Naive thymus-derived CD8-positive, alpha-beta T cell (primary cell): ENCODE measurements at places on chromosomes 12 and 14.
A peak's percentile ranks its signal among the peaks of the same experiment; 100 is the strongest.

- DNase-seq = no peak
Measured at GRCh38 chr12:113468365-113469223, 3.1 kb downstream of the LHX5 start.

DNA sequence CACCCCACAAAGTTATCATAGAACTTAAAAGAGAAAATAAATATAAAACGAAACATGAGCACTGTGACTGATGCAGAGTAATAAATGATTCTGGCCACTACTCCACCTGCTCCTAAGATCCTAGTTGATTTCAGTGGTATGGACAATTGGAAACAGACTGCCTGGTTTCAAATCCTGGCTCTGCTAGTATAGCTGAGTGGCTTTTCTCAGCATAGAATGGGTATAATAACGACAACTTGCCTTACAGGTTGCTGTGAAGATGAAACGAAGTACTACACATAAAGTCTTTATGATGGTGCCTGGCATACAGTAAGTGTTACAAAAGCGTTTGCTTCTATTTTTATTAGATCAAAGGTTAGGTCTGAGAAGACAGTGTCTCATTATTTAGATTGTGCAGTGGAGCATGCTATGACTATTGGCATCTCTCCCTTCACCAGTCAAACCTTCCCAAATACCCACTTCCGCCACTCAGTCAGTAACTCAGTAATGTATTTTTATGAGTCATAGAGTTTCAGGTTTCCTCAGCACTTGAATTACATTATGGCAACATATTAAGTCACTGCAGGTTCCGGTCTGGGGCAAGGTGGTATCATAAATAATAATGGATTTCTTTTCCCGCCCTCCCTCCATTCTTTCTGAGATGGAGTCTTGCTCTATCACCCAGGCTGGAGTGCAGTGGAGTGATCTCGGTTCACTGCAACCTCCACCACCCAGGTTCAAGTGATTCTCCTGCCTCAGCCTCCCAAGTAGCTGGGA is 29.7 kb upstream of the NR2C1 start:
- no peak for DNase-seq

GRCh38 chr12:14774906-14775635 is 28.2 kb downstream of the WBP11 start:
- peak; percentile 30 for DNase-seq

GRCh38 chr14:95260537-95261361 is 59.0 kb downstream of the CLMN start:
- no peak for DNase-seq

DNA sequence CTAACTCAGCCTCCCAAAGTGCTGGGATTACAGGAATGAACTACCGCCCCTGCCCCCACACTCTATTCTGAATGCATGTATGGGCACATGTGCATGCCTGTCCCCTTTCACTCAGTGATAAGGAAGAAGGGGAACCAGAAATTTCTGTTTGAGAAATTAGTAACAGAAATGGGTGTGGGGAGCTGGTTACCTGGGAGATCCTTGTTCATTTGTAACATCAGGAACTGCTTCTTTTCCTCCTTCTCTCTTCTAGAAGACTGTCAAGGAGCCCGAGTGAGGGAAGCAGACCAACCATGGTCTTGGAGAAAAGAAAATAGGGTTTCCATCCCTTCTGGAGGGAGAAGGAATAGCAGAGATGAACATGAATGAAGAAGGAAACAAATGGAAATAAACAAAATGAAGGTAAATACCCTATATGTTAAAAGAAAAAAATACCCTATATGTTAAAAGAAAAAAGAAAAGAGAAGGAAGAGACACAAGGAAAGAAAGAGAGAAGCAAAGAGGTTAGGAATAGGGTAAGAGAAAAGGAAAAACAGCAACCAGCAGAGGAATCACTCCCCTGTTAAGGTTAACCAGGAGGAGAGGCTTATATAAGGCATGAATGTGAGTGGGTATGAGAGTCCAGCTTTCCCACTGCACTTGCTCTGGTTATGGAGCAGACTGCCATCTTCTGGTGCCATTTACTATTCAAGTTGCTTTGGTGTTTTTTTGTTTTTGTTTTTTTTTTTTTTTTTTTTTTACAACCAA is 3.3 kb downstream of the PPP1R3E start:
- no peak for DNase-seq

DNA sequence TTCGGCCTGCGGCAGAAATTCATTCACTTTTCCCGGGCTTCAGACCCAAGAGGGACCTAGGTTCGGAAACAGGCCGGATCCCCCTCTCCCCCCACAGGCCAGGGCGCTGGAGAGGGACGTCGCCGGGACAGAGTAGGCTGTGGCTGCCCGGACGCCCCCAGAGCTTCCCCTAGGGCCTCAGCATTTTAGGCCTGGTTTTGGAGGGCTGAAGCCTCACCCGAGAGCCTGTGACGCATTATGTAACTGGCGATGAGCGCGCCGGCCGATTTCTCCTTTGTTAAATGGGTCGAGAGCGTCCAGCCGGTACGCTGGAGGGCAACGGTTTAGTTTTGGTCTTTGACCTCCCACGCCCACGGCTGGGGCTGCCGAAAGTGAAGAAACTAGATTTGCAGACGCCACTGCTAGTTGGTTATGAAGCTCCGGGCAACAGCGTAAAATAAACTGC is 657 bp downstream of the PEBP1 start:
- no peak for DNase-seq

- DNase-seq = no peak
Measured at GRCh38 chr12:32139064-32139421, 32.4 kb downstream of the BICD1 start.

GRCh38 chr12:47590771-47591360 is 115.0 kb downstream of the RPAP3 start:
- DNase-seq = no peak

DNA sequence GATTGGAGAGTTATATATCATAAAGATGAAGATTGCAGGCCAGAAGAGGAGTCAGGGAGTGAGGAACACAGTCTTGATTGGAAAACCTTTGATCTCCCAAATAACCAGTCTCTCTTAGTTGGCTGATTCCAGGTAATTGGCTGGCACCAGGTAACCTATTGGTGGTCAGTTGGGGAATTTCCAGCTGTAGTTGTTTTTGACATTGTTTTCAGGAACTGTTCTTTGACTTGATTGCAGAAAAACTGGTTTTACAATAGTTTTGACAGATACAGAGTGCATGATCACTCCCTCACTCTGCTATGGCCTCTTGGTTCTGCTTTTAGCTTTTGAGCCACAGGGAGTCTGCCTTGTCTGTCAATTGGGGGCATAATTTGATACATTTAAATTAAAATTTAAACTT is 71.6 kb downstream of the ZNF641 start:
- DNase-seq = no peak

DNA sequence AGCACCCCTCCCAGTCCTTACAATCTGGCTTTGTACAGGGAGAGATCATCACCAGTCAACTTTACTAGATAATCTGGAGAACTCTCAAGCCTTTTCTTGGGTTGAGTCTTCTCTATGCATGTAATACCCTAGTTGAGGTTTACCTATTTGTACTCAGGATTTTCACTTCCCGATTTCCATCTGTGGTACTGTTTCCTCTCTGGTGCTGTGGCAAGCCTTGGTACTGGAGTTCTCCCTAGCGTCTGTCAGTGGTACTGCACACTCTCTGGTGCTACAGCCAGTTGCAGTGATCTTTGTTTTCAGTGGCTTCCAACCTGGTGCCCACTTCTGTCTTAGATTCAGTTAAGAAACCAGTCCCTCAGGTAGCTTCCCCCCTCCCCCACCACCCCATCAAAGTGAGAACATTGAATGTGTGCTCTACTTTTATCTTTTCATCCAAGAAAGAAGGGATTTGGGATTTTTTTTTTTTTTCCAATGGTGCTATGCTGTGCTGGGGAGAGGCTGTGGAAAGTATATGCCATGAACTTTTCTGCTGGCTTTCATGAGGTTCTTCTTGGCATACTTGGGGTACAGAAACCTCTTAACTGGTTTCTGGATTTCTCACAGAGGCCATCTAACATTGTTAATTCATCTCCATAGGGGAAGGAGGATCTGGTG is 69.4 kb upstream of the EVL start:
- peak; percentile 29 for DNase-seq

GRCh38 chr12:40980427-40980961 is 207.6 kb upstream of the PDZRN4 start:
- no peak for DNase-seq

- no peak for DNase-seq
Measured at GRCh38 chr12:58066296-58066695, 124.9 kb downstream of the ATP23 start.

DNA sequence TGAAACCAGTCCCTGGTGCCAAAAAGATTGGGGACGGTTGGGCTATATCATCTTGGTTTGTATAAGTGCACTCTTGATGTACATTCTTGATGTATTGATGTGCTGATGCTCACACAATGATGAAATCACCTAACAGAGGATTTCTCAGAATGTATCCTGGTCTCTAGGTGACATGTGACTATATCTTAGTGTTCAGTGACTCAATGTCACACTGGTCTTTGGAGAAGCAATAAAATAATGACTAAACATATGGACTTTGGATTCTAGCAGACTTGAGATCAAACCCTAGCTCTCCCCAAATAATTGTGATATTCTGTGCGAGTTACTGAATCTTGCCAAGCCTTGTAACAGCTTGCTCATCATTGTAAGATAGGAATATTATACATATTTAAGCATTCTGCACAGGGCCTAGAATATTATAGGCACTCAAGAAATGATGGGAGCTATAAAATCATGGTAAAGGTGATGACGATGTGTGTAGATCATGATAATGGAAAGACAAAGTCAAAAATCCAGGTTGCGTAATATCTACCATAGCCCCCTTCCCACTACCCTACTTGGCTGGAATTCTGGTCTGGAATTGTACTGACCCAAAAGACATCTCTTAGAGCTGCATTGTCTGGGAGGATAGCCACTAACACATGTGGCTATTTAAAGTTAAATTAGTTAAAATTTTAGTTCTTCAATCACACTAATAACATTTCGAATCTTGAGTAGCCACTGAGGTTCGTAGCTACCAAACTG is 117.6 kb upstream of the PWP1 start:
- DNase-seq = no peak

DNA sequence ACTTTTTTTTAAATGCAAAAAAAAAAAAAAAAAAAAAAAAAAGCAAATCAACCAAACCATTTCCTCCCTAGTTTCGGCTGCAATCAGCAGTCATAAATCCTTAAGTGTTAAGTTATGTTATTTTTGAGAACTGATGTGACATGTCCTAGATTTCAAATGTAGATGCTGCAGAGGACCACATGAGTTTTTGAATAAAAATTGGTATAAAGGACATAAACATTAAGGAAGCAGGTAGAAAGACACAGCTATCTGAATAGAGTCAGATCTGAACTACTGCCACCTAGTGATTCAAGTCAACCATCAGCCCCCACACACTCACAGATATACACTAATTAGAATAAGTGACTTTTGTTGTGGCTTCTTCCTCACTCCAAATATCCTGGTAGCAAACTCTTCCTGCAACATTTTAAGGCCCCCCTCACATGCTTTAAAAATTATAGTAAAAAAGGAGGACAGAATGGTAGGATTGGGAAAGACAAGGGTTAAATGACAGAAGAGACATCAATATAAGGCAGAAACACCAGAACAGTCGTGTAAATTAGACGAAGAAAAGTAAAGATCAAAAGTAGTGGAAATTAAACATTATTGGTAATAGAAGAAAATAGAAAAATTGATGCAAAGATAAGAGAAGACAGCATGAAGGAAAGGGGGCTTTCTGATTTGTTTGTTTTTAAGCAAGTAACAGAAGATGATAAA is 394.5 kb upstream of the ATP2B1 start:
- DNase-seq = no peak
